ENCODE measurements at places on chromosomes 1 and 21. TPM values are rescaled to one million over a fixed set of nuclear protein-coding genes. Genes with fewer than 3 reads are reported as not detected.

DNA sequence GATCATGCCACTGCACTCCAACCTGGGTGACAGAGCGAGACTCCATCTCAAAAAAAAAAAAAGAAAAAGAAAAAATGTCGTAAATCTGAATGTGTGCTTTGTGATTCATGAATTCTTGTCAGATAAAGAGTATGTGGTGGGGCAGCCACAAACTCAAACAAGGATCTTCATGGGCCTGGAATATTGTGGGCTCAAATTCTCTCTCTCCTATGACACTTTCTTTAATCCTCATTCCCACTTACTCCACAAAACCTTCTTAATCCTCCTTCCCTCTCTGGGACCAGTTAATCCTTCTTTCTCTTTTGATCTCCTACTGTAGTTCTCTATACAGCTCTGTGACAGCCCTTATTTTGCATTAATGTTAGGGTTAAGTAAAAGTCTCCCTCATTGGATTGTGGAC is 112.3 kb downstream of the AK5 start:
- no peak for DNase-seq

DNA sequence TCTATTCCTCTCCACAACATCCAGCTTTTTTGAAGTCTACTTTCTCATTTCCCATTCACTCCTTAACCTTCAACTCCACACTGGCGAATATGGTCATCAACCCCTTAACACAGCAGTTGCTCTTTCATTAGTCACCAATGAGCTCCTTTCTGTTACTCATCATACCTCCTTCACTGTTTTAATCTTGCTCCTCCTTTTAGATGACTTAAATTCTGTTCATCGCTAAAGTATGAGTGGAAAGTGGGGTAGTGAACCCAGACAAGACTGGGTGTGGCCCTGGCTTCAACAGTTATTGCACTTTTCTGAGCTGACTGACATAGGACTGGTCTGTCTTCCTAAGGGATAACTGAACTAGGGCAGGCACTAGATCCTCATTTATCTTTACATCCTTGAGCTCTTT is 51.3 kb downstream of the AKT3 start:
- DNase-seq: no peak

GRCh38 chr1:174391716-174392115 is 56.0 kb upstream of the GPR52 start:
- DNase-seq: no peak

DNA sequence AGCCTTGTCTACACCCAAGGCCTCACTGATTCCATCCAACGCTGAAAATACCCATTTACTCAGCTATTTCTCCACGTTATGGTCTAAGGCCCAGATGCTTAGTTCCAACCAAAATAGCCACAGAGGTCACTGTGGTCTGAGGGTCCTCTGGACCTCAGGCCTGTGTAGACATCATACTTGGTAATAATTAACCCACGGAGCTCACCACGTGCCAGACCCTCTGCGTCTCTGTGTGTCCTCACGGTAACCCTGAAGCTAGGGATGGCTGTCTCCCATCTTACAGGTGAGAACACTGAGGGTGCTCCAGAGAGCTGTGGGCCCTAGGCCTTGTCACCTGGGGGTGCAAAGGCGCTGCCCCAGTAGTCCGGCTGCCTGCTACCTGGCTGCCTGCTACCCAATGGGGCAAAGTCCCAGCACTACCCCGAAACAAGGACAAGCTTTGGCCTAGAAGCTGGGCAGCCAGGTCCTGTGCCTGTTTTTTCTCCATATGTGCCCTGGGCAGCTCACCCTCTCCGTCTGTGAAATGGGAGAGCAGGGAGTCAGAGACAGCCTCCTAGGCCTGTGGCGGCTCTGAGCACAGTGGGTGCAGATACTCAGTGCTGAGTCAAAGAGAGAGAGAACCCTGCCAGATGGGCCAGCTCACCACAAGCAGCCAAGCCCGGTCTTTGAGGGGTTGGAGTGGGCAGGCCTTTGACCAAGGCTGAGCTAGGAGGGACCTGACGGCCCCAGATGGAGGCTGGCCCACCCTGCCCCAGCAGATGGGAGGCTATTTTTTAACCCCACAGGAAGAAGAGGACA is 17.0 kb upstream of the RUNX3 start:
- no peak for DNase-seq

- DNase-seq: no peak
Observed at GRCh38 chr1:16134906-16135305, 21.0 kb downstream of the EPHA2 start.

GRCh38 chr1:207872621-207873020 is 38.3 kb downstream of the CD34 start:
- DNase-seq: no peak

The PADI3 gene
- not detected for total RNA-seq

All from activated CD4-positive, alpha-beta memory T cell treated with anti-CD3 and anti-CD28 coated beads, Interleukin-2, amount 10 ng/mL, durations not matched to agents 7 days and 5 days (primary cell).